Occipital lobe (tissue), 3 donors: ENCODE measurements at places on chromosomes 4 and X. TPM values are rescaled to one million over a fixed set of nuclear protein-coding genes. Genes with fewer than 3 reads are reported as not detected.

DNA sequence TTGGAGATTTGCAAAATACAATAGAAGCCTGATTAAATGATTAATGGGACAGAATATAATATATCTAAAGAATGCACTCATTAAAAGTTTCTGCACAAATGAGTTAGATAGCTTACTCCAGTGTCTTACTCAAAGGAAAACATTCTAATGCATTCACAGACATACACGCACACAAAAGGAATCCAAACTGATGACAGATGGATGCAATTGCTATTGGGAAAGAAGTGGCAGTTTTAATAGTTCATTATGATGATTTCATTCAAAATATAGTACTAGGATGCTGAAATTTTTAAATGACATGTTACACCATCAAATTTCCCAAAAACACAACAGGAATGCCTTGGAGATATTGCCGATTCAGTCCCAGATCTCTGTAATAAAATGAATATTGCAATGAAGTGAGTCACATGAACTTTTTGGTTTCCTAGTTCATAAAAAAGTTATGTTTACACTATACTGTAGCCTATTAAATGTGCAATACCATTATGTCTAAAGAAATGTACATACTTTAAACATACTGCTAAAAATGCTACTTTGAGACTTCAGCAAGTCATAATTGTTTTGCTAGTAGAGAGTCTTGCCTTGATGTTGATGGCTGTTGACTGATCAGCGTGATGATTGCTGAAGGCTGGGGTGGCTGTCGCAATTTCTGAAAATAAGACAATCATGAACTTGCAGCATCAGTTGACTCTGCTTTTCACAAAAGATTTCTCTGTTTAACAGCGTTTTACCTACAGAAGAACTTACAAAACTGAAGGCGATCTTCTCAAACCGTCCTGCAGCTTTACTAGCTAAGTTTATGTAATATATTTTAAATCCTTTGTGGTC is 45.6 kb downstream of the BBS12 start:
- DNase-seq, result no peak

GRCh38 chr4:123034023-123034422 is 111.6 kb upstream of the NUDT6 start:
- DNase-seq, result no peak

DNA sequence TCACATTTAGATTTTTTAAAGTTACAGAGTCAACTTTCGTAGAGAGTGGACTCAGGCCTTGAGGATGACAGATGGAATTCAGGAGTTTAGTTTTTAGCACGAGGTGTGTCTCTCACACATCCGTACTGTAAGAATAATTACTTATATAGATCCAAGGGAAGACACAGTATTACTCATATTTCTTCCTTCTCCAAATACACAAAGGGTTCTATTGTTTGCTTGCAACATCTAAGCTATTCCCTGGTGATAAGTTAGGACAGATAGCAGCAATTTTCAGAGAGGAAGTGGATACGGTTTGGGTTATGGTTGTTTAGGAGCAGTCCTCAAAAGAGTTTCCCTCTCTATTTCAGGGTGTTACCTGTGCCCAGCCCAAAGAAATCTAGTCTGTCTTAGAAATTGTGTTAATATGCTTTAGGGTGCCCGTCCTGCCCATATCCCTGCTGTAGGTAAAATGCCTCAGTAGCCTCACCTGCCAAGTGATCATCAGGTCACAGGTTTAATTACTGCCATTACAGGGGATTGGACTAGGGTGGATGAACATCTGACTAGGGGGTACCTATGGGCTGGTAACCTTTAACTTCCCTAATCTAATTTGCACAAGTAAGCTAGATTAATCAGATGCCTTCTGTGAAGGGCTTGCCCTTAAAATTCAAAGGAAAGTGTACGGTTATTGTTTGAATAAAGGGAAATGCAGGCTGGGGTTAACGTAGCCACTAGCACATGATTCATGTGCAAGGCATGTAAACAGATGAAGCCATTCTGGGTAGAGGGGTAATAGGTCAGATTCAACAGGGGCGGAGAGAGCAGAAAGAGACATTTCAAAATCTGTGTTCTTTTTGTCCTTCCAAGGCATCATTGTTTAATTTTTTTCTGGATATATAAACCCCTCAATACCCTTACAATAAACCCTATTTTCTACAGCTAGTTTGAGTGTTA is 8.7 kb upstream of the PPP3CA start:
- DNase-seq, result no peak

AKAP14 gene
- 1.4 TPM for total RNA-seq
